HTR-8/SVneo (cell line): ENCODE measurements at places on chromosomes 5 and 9.
A peak's percentile ranks its signal among the peaks of the same experiment; 100 is the strongest.

GRCh38 chr5:88729084-88729828 is 153.7 kb downstream of the MEF2C start:
- peak; percentile 41 for DNase-seq

DNA sequence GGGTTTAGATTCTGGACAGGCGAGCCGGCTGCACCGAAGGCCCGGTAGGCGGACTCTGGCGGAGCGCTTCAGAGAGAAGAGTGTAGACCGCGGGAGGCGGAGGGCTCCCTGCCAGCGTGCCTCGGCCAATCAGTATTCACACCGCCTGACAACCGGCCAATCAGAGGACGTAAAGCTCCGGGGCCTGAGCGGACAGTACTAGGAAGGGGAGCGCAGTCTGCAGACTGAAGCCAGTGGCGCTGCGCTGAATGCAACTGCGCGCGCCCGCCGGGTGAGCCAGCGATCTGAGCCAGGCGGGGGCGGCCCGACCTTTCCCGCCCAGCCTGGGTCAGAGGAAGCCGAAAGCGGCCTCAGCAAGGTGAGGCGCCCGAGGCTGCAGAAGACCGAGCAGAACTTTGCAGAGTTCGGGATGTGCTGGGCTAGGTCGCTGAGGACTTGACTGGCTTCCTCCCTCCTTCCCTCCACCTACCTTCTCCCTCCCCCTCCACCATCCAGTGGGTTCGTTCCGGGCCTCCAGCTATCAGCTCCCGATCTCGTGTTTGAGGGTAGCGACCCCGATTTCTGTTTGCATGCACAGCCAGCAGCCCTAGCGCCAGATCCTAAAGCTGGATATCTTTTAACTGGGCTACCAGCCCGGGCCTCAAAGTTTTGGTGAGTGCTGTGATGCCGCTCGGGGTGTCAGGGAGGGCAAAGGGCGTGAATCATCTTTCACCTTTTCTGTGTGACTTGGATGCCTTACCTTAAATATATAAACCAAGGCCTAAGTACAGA is at the start of gene DMRT2:
Gene DMRT2 (plus strand): TSS at position 233 of the 771 bp plus-strand sequence. CDS start 1,257 bp downstream, outside the sequence.
- DNase-seq, result no peak

GRCh38 chr9:96665789-96666188 is 10.7 kb upstream of the PRXL2C start:
- no peak for DNase-seq

DNA sequence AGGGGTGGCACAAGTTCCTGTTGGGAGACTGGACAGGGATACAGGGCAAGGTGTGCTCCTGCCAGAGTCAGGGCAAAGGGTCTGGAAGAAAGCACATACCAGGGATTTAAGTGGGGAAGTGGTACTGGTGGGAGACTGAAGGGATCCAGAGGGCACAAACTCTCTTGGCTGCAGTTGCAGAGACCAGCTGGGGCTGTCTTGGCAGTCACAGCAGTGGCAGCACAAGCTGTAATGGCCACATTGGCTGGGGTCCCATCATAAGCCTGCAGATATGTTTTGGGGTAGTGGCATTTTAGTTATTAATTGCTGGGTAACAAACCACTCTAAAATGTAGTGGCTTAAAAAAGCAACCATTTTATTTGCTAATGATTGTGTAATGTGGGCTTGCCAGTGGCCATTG is 492.2 kb downstream of the ENC1 start:
- no peak for DNase-seq

GRCh38 chr9:81885602-81886001 is 42.6 kb upstream of the SPATA31D4 start:
- no peak for DNase-seq

- DNase-seq, result no peak
Measured at GRCh38 chr9:16138561-16139491, 586.0 kb downstream of the CCDC171 start.

- no peak for DNase-seq
Measured at GRCh38 chr5:756171-756570, 28.4 kb downstream of the ZDHHC11B start.

GRCh38 chr9:93591301-93592007 is 15.1 kb downstream of the PHF2 start:
- DNase-seq, result no peak

- peak; percentile 76 for DNase-seq
Measured at GRCh38 chr9:129143031-129143927, 32.1 kb downstream of the PTPA start.

DNA sequence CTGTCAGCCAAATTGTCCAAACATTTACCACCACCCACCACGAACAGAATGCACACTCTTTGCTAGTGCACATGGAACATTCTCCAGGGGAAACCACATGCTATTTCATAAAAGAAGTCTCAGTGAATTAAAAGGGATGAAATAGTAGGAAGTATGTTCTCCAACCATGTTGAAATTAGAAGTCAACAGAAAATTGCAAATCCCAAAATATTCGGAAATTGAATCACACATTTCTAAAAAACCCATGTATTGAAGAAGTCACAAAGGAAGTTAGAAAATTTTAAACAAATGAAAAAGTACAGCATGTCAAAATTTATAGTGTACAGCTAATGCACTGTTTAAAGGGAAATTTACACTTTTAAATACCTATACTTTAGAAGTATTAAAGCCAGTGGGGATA is 50.8 kb downstream of the TGFBR1 start:
- no peak for DNase-seq

DNA sequence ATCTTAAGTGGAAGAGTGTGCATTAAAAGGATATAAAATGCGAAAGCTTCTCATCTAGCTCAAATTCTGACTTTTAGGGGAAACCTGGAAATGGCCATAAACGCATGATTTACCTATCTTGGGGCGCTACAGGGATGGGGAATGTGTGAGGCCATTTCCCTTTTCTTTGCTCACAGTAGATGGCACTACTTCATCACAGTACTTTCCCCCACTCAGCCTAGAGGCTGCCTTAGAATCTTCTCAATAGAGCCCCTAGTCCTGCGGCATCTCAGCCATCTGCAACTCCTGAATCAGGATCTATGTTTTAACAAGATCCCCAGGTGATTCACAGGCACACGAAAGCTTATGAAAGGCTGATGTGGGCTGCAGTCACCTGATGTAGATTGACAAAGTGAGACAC is 110.8 kb downstream of the LHFPL2 start:
- DNase-seq, result peak; percentile 54

- DNase-seq, result no peak
Measured at GRCh38 chr9:75891277-75891741, 836 bp downstream of the PCSK5 start.

- DNase-seq, result no peak
Measured at GRCh38 chr5:83553000-83553486, 81.5 kb downstream of the VCAN start.

DNA sequence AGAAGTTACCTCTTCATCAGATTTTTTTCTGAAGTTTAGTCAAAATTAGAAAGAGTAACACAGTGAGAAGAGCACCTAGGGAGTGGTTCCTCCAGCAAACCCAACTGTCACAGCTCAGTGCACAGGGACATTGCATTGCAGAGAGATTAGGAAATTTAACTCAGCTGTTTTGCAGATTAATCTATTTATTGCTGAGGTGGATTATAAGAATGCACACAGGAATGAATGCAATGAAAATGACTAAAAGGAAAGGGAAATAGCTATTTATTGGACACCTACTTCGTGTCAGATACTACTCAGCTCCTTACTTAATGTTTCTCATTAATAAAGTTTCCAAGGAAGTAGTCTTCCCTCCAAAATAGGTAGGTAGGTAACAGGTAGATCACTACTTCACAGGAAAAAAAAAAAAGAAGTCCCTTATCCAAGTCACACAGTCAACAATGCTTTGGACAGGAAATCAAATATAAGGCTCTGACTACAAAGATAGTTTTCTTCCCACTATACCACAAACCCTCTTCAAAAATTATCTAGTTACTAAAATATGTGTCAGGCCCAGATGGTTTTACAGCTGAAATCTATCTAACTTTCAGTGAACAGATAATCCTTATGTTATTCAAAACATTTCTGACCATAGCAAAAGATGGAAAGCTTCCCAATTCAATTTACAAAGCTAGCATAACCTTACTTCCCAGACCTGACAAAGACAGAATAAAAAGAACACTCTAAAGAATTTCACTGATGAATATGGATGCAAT is 442.2 kb upstream of the MPDZ start:
- DNase-seq, result no peak

DNA sequence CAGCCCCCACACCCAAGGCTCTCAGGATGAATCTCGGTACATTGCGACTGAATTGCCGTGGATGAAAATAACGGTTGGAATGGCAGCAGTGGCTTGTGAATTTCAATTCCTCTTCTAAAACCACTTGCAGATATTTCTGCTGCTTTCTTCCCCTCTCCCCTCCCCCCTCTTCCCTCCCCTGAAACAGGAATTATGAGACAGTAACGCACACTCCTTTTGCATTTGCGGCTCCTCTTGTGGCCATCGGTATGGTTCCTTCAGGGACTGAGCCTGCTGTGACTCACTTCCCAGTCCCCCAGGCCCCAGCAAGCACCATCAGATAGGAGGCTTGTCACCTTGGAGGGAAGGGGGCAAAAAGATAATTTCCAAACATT is 9.7 kb downstream of the DCANP1 start:
- DNase-seq, result no peak

- no peak for DNase-seq
Measured at GRCh38 chr9:1591310-1591709, 423.8 kb upstream of the SMARCA2 start.

GRCh38 chr9:85443190-85443598 is 298.6 kb downstream of the AGTPBP1 start:
- no peak for DNase-seq

DNA sequence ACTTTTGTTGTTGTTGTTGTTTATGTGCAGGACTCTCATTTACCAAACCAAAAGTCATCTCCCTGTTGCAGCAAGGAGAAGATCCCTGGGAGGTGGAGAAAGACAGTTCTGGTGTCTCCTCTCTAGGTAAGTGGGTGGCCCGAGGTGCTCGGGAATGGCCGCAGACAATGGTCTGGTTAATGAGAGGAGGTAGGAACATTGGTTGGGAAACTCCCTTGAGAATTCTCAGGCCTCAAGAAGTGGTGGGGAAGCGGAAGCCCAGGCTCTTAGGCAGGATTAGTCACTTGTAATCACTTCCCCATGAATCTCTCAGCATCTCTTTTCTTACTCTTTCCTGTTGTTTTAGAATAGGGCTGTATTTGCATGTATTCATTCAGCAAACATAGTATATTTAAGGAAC is 7.2 kb downstream of the ZNF354B start:
- DNase-seq, result no peak

- no peak for DNase-seq
Measured at GRCh38 chr5:3845230-3845629, 249.6 kb downstream of the IRX1 start.
